Sigmoid colon (tissue), 7 donors: ENCODE measurements at places on chromosomes 1 and 21. TPM values are rescaled to one million over a fixed set of nuclear protein-coding genes. Genes with fewer than 3 reads are reported as not detected.

The NBPF12 gene
- total RNA-seq, result 16.3 TPM

The S100A11 gene
- 156 TPM for total RNA-seq

The VSIG8 gene
- total RNA-seq, result not detected

The CNIH3 gene
- total RNA-seq, result 2.2 TPM

The BARHL2 gene
- total RNA-seq, result not detected

The TGFBR3 gene
- total RNA-seq, result 140 TPM

The SLAMF6 gene
- total RNA-seq, result 0.41 TPM

The RIIAD1 gene
- total RNA-seq, result not detected

The UQCRH gene
- 414 TPM for total RNA-seq

The FCRL3 gene
- total RNA-seq, result not detected

The HENMT1 gene
- 2.2 TPM for total RNA-seq

The P3H1 gene
- total RNA-seq, result 17.9 TPM

The RNU1-4 gene
- total RNA-seq, result under 0.01 TPM
